ENCODE measurements at places on chromosomes 2 and 18. TPM values are rescaled to one million over a fixed set of nuclear protein-coding genes. Genes with fewer than 3 reads are reported as not detected.
A peak's percentile ranks its signal among the peaks of the same experiment; 100 is the strongest.

Gene CCDC178
- not detected for total RNA-seq

Gene LRRC30
- not detected for total RNA-seq

Gene SH2D6
- total RNA-seq, result 0.10 TPM

Gene CAMKMT
- 12.1 TPM for total RNA-seq

DNA sequence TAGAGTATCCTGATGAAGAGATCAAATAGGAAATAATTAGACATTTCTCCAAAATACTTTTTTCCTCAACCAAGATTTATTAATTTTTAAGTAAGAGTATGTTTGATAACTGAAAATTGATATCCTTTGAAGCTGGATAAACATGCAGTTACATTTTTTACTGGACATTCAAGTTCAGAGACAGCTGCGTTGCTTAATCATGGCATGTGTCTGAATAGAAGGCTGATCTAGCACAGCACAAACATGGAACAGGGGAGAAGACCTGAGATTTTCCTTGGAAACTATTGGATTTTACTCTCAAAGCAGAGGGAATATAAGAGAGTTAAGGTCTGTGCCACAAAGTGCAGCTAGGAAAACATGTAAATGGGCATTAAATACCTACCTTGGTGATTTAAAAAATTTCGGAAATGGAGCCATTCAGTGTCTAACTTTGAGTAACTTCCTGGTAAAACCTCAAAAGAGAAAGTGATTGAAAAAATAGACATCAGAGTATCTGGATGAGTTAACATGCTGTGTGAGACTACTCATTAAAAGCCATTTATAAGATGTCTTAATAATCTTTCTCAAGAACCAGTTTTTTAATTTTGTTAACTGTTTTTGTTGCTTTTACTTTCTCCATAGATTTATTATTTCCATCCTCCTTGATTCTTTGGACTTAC lies 31.8 kb downstream of the CRIM1 start:
- DNase-seq, result no peak

- no peak for DNase-seq
These were observed 45.6 kb upstream of the NRP2 start for GRCh38 chr2:205636549-205637319.

DNA sequence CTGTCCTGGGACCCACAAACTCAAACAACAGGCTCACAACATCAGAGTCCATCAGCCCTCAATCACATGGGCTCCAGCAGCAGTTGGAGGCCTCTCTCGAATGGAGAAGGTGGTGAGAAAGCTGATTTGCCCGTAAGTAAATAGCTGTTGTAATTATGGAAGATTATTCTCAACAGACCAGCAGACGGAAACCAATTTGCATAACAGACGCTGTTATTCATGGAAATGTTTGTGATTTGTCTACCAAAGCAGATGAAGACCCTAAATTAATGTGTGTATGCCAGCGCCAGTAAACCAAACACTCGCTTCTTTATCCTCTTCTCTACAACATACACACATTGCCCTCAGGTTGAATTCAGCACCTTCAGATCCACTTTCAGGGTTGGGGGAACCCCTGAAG lies 23.4 kb upstream of the GALNT14 start:
- DNase-seq, result no peak

GRCh38 chr2:1974397-1974796 lies 230.1 kb upstream of the PXDN start:
- DNase-seq, result no peak

DNA sequence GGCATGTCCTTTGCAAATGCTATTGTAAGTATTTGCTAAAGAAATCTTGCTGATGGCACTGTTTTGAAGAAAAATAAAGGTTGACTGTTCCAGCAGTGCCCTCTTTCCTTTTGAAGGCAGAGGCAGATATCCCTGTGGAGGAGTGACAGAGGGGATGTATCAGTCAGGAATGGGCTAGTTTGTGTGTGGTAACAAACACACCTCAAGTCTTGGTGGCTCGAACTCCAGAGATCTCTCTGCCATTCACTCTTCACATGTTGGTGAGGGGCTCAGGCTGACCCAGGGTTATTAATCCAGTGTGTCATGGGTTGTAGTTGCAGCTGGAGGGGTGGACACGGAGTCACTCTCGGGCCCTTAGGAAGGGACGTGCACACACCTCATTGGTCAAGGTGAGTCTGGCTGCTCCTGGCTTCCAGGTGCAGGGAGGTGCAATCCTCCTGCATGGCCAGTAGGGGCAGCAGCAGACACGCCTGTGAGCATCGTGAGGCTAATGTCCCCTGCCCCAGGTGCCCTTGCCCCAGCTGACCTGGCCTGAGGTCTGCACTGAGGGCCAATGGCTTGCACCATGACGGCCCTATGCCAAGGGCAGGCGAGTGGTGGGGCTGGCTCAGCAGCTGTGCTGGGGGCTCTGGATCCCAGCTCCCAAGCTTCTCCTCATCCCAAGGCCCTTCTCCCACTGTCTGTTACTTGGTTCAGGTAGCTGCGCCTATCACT lies 146.5 kb downstream of the ASB1 start:
- peak; percentile 15 for DNase-seq

DNA sequence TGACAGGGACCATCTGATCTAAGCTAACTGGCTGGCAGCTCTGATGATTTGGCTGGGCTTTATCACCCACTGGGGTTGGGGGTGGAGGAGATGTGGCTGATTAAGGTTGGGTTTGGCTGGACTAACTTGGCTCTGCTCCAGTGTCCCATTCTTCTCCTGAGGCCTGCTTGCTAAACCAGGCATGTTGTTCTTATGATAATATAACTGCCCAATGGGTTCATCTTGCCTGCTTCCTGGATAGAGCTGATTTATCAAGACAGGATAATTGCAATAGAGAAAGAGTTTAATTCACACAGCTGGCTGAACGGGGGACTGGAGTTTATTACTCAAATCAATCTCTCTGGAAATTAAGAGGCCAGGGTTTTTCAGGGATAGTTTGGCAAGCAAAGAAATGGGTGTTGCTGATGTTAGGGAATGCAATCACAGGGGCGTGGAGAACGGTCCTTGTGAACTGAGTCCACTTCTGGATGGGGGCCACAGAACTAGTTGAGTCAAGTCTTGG lies 150.4 kb downstream of the PTH2R start:
- DNase-seq, result no peak

Measured in activated CD4-positive, alpha-beta T cell treated with anti-CD3 and anti-CD28 coated beads, Interleukin-2, amount 10 ng/mL, durations not matched to agents 7 days and 5 days (primary cell).